ENCODE measurements at places on chromosomes 16 and 17.

DNA sequence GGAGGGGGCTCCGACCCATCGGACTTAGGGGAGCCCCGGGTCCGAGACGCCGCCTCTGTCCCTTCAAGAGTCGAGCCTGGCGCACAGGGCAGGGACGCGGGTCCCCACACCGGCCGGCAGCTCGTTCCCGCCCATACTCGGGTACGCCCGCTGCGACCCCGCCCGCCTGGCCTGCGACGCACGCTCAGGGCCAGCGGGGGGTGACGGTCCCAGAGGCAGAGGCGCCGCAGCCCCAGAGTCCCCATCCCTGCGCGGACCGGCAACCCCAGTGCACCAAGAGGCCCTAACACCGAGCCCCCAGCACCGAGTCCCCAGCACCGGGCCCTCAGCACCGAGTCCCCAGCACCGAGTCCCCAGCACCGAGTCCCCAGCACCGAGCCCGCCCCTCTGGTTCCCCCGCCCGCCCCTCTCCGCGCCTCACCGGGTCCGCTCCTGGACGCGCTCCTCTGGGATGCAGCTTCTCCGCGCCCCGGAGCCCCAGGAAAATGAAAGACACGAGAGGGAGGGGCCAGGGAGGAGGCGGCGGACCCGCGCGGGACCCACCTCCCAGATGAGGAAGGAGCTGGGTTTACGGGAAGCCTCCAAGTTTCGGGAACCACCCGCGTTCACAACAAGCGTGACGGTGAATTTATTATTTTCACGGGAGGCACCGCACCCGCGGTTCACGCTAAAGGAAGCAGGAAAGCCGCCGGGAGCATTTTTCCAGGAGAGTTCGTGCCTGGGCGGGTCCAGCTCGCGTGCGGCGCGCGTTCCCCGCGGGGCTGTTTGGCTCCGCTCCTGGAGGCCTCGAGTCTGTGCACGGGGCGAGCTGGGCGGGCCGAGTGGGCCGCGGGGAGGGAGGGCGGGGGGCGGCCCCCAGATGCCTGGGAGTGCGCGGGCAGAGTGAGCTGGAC is at the start of gene SECTM1:
TSS of gene SECTM1 (minus strand) at position 488 of the 893 bp plus-strand sequence. CDS start 6,526 bp downstream, outside the sequence.
- DNase-seq: no peak

DNA sequence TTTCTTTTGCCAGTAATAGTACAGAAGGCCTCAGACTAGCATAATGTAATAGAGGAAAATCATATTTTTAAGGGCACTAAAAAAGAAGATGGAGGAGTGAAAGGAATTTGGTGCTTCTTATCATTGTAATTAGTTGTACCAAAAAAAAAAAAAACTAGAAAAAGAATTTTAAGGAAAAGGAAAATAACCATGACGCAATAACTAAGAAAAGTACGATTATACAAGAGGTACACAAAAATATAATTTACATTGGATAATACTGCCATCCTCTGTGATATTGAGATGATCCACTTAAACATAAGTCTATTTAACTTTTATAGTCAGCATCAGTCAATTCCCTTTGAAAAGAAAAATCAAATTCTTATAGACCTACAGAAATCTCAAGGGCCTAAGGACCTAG is 146.7 kb upstream of the IRX5 start:
- DNase-seq: no peak

GRCh38 chr17:4304417-4305027 is 40.7 kb upstream of the ANKFY1 start:
- no peak for DNase-seq

DNA sequence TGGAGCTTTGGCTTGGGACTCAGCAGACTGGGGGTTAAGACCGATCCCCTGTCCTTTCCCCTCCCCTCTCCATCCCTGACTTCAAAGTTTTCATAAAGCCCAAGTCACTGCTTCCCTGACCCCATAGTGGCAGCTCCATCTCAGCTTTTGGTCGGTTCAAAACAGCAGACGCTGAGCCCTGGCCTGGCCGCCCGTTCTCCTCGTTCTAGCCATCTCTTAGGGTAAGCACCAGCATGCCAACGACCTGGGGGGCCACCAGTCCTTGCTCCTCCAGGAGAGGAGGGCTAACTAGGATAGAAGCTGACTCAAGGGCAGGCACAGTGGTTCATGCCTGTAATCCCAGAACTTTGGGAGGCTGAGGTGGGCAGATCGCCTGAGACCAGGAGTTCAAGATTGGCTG is 1.5 kb upstream of the HIGD1B start:
- no peak for DNase-seq

- no peak for DNase-seq
These were observed 6.8 kb downstream of the ANKFY1 start for GRCh38 chr17:4256952-4257351.

DNA sequence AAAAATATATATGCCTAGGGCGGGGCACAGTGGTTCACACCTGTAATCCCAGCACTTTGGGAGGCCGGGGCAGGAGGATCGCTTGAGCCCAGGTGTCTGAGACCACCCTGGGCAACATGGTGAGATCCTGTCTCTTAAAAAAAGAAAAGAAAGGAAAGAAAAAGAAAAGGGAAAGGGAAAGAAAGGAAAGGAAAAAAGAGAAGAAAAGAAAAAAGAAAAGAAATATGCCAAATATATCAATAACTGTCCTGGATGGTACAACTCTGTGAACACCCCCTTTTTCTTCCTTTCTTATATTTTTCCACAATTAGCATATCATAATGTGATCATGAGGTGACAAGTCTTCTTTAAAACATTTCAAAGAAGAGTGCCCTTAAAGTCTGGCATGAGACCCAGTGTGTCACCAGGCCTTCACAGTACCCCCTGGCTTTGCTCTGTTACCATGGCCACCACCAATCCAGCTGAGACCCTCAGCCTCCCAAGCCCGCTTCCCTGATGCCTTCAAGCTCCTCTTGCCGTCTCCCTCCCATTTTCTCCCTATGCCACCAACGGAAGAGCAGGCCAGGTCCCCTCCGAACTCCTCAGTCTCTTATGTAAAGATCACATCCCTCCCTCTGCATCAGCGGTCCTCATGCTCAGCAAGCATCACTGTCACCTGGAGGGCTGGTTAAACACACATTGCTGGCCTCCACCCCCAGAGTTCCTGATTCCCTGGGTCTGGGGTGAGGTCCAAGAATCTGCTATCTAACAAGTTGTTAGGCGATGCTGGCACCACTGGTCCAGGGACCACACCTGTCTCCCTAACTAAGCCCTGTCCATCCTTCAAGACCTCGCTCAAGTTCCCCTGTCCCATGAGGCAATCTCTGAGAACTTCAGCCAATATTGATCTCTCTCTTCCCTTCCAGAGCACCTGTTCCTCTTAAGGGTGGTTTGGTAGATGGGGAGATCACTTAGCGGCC is 44.5 kb downstream of the CUEDC1 start:
- no peak for DNase-seq

GRCh38 chr17:71392715-71393567 is 727.9 kb upstream of the SOX9 start:
- no peak for DNase-seq

DNA sequence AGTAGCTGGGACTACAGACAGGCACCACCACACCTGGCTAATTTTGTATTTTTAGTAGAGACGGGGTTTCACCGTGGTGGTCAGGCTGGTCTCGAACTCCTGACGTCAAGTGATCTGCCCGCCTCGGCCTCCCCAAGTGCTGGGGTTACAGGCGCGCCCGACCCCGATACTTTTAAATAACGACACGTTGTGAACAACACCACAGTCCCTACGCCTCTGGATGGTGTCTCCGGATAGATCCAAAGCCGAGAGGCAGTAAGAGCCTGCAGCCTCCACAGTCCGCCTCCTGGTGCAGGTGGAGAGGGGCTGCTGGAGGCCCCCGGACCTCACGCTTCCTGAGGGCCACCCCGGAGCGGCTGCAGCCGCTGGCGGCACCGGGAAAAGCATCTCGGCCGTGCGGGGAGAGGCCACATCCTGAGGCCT is 741 bp upstream of the TLCD3A start:
- no peak for DNase-seq

- no peak for DNase-seq
These were observed 21.0 kb upstream of the ZNF652 start for GRCh38 chr17:49383060-49383459.

- DNase-seq: no peak
These were observed 68.7 kb downstream of the CRISPLD2 start for GRCh38 chr16:84888450-84888849.

DNA sequence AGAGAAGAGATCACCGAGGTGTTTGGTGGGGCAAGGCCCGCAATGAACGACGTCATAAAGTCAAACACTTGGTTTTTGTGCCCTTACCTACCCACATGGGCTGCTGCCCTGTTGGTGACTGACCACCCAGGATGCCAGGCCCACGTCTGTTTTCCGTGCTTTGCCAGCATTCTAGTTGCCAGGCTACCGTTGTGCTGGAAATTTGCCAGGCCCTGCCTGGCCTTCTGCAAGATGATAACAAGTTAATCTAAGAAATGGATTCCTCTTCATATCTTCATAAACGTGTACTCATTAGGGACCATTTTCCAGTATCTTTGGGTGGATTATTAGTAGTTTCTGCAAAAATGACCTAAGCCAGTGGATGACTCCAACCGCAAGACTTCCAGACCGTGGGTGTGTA is 35.4 kb downstream of the SLC6A4 start:
- DNase-seq: no peak

DNA sequence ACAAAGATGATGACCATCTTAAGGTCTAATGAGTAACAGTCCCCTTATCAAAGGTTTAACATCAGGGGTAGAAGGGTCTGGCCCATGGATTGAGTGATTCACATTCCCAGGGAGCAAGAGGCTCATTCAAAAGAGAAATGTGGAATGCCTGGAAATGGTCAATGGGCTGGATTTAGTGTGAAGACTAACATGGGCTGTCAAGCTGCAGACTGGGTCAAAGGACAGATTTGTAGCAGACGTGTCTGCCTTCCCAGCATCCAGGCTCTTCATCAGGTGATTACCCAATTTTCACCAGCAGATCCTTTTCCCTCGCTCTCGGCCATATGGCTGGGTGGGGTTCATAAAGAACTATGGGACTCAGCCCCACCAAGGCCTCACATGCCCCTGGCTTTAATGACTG is 26.8 kb downstream of the DCUN1D3 start:
- no peak for DNase-seq

GRCh38 chr17:71098071-71098470 is 928.7 kb downstream of the KCNJ2 start:
- no peak for DNase-seq

- DNase-seq: no peak
These were observed 49.3 kb downstream of the CMIP start for GRCh38 chr16:81493755-81494433.

- no peak for DNase-seq
These were observed 17.5 kb downstream of the HDAC5 start for GRCh38 chr17:44105941-44106340.

- DNase-seq: no peak
These were observed 16.7 kb upstream of the OR1F1 start for GRCh38 chr16:3171181-3171854.

- no peak for DNase-seq
These were observed 84.1 kb upstream of the TOB1 start for GRCh38 chr17:50949989-50950877.

DNA sequence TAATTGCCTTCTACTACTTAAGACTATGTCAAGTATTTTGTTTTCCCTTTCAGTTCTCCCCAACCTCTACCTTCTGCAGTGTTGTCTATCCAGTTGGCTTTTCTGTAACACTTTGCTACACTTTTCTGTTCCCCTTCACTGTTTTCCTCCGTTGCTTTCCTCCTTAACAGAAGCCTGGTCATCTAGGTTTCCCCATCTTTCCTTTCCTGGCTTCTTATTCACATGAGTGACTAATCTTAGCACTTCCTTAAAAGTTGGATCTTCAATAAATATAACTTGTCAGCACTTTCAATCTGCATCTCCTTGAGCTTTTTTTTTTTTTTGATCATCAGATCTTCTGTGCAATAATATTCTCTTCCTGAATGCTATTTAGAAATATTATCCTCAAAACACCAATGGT is 2.8 kb upstream of the SLFN11 start:
- DNase-seq: no peak

DNA sequence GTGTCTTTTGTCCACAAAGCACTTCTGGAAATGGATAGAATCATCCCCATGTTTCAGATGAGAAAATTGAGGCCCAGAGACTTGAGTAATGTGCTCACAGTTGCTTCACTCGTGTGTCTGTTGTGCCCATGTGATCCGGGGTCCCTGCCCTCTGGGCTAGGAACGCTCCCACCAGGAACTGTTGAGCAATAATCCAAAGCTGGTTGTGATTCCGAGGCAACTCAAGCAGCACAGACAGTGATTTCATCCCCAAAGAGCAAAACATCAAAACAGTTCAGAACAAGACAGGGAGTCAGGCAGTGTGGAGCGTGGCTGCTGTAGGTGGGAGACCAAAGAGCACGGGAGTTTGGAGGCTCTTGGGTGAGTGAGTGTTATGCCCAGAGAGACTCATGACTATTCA is 205.0 kb upstream of the ASIC2 start:
- no peak for DNase-seq

DNA sequence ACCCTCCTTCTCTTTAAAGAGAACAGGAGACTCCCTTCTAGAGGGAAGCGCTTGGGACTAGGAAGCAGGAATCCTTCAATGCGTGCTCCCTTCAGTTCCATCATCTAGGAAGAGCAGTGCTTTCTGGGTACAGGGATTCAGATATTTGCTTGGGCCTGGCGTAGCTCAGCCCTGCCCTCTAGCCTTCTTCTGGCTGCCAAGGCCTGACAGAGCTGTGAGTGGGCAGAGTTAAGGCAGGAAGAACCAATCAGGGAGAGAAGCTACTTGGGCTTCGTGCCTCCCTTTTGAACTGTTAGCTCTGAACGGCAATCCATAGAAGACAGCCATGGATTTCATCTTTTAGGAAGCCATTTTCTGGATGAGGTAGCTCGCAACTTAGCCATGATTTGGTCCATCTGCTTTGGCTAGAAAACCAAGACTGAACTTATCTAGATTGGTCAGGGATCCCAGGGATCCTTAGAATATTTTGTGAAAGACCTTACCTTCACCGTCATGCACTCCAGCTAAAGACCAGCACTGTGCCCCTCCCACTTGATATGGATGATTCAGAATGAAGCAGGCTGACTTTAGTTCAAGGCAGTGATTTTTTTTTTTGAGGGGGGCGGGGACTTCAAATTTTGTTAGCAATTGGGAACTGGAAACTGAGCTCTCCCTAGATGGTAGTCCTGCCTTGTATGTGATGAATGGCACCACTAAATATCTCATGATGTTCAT is 2.5 kb upstream of the CORO6 start:
- DNase-seq: no peak

- DNase-seq: no peak
These were observed 13.9 kb downstream of the ITGAM start for GRCh38 chr16:31273676-31274075.

GRCh38 chr16:21611556-21612384 is 12.4 kb downstream of the METTL9 start:
- peak; percentile 66 for DNase-seq

- no peak for DNase-seq
These were observed 7.9 kb downstream of the P2RX5 start for GRCh38 chr17:3688027-3688553.

- DNase-seq: no peak
These were observed 20.4 kb upstream of the MPHOSPH6 start for GRCh38 chr16:82190386-82190785.

GRCh38 chr16:76984196-76984595 is 206.8 kb upstream of the MON1B start:
- no peak for DNase-seq

- no peak for DNase-seq
These were observed 21.3 kb downstream of the C16orf95 start for GRCh38 chr16:87295661-87296531.

- no peak for DNase-seq
These were observed 163.7 kb downstream of the MSI2 start for GRCh38 chr17:57419940-57420550.

- no peak for DNase-seq
These were observed 232.2 kb downstream of the ZNF423 start for GRCh38 chr16:49623501-49624266.

GRCh38 chr17:65058593-65058992 is 2.1 kb upstream of the GNA13 start:
- DNase-seq: no peak

Data from T-helper 2 cell (primary cell).